Vagina (tissue), 2 donors: ENCODE measurements at places on chromosomes 4 and X. TPM values are rescaled to one million over a fixed set of nuclear protein-coding genes. Genes with fewer than 3 reads are reported as not detected.

DNA sequence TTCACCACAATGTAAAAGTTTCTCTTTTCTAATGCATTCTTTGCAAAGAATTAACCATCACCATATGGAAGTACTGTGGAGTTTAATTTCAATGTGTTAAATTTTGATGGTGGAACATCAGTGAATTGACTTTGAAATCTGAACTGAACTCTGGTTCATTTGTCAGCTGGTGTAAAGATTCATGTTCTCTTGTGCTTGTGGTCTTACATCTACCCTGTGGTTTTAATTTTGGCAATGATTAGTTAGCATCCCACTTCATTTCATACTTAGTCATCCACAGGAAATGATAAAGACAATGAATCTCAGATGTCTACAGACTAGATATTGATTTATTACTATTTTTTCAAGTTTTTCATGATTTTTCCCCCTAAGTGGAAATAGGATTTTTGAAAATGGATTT is 77.8 kb downstream of the GRID2 start:
- no peaks in the 10 kb centered on the region for H3K4me1 ChIP-seq
- H3K27ac ChIP-seq = no peak overlapping the region
- H3K27me3 ChIP-seq = no peaks in the 10 kb centered on the region

- H3K27me3 ChIP-seq = no peaks in the 10 kb centered on the region
- no peak for DNase-seq
- H3K4me3 ChIP-seq = no peak overlapping the region
- H3K36me3 ChIP-seq = no peaks in the 10 kb centered on the region
- no peak overlapping the region for H3K27ac ChIP-seq
Measured at GRCh38 chr4:4754641-4755040, 104.8 kb upstream of the MSX1 start.

- H3K4me3 ChIP-seq = no peak overlapping the region
- H3K27ac ChIP-seq = no peak overlapping the region
- no peaks in the 10 kb centered on the region for H3K36me3 ChIP-seq
- no peaks in the 10 kb centered on the region for H3K27me3 ChIP-seq
- no peaks in the 10 kb centered on the region for H3K4me1 ChIP-seq
Measured at GRCh38 chr4:97152149-97152548, 991.1 kb downstream of the STPG2 start.

Gene MAGEA1
- total RNA-seq = not detected

DNA sequence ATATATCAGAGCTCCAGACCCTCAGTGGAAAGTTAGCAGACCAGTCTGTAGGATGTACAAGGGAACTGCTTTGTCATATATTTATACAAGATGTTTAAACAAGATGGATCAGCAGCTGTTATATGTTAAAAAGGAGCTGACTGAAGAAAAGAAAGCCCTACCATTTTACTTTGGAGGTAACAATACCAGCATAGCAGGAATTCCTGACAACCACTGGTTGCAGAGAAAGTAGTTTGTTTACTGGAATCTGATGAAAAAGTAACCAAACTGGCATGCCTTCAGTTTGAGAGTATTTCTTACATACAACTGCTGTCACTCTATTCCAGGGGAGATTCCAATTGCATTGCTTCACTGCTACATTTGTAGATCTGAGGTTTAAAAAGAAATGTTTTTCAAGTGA is 49.5 kb upstream of the GABRQ start:
- H3K4me3 ChIP-seq = no peak overlapping the region
- H3K4me1 ChIP-seq = no peaks in the 10 kb centered on the region
- no peaks in the 10 kb centered on the region for H3K36me3 ChIP-seq

Gene STPG2
- total RNA-seq = not detected

DNA sequence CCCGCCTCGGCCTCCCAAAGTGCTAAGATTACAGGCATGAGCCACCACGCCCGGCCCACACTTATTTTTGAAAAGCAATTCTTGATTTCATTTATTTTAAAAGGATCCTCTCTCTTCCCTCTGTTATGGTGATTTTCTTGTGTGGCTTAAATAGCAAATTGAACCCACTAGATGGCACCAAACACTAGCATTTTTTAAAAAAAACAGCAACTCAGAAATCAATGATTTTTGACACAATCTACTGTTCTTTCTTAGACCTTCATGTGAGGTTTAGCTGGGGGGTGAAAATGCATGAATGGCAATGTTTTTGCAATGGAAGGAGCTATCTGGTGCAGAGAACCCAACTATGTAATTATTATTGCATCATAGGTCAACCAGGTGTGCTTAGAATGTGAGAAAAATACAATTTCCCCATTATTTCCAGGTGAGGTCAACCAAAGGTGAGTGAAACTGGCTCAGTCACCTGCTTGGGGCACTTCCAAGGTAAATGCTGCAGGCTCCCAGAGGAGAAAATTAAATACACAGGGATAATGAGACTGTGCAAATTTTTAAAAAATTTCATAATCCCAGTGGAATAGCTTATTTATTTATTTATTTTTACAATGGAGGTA is 226.7 kb upstream of the PRKX start:
- H3K36me3 ChIP-seq = no peaks in the 10 kb centered on the region
- H3K4me3 ChIP-seq = no peak overlapping the region
- no peaks in the 10 kb centered on the region for H3K4me1 ChIP-seq
- no peak for DNase-seq

Gene ARX
- not detected for total RNA-seq
